ENCODE measurements at places on chromosomes 1 and 21.
A peak's percentile ranks its signal among the peaks of the same experiment; 100 is the strongest.

DNA sequence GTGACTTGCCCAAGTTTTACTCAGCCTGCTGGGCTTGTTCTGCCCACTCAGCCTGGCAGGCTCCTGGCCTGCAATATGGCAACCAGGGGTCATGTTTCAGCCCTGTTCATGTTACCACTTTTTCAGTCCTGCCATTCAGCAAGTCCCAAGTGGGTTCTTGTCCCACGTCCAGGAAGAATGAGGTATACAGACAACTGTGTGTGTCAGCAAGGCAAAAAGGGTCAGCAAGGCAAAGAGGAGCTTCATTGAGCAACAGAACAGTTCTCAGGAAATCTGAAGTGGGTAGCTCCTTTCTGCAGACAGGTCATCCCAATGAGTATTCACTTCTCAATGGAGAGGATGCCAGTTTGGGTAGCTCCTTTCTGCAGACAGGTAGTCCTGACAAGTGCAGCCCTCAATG is 1233.3 kb upstream of the B3GALT2 start:
- no peak for DNase-seq

- no peak for DNase-seq
Observed at GRCh38 chr1:169309178-169310166, 58.1 kb downstream of the NME7 start.

- no peak for DNase-seq
Observed at GRCh38 chr21:34561806-34562205, 49.8 kb upstream of the KCNE1 start.

- DNase-seq, result no peak
Observed at GRCh38 chr21:35314857-35315582, 265.9 kb upstream of the RUNX1 start.

DNA sequence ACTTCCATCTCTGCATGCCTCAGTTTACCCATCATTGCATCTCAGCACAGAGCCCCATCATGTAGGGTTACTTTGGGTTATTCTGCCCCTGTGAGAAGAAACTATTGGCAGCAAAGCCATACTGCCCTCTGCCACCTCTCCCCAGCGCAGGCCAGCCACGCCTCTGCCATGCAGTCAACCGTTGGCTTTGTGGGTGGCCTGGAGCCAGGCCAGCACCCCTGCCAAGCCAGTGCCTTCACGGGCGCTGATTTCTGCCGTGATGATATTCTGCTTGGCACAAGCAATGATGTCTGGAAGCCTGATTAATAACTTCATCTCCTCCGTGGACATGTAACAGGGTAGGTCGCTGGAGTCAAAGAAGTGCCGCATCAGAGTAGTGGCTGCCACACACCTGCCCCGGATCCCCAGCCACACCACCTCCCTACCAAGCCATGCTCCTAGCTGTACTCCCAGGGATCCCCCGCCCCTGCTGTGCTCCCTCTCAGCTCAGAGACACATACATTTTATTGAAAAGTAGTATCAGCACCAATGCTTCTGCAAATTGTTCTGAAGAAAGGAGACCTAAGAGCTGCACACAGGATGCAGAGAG is 15.0 kb upstream of the CEP85 start:
- DNase-seq, result no peak

DNA sequence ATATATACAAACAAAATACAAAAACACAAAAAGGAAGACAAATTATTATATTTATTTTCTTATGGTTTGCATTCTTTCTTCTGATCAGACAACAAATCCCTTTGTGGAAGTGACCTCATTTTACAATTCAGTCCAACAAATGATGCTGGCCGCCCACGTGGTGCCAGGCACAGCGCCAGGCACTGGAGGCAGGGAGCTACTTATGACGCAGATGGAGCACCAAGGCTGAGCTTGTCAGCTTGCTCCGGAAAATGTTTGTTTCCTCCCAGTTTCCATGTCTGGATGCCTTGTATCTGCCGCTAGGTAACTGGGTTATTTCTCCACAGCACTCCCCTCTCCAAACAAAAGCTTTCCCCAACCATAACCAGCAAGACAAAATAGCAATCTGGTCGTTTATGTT is 30.7 kb upstream of the CD34 start:
- peak; percentile 53 for DNase-seq

- no peak for DNase-seq
Observed at GRCh38 chr1:234907940-234908405, 220.7 kb downstream of the TOMM20 start.

- no peak for DNase-seq
Observed at GRCh38 chr1:229696385-229696784, 70.3 kb downstream of the URB2 start.

GRCh38 chr21:34594566-34595234 is 20.2 kb downstream of the RCAN1 start:
- DNase-seq, result no peak

DNA sequence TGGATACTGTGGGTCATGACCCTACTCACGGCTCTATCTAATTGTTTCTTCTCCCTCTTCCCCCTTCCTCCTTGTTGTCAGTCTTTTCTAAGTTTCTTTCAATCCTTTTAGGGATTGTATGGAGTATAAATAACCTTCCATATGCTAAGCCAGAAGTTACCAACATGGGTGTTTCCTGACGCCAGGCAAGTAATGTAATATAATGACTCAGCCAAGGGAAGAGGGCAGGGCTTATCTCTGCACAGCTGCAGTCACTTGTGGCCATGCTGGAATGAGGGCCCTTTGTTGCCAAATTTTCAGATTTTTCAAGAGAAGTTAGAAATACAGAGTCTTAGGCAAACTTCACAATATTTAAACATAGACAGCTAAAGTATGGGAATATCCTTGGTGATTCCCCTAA is 194.6 kb downstream of the ST6GALNAC3 start:
- no peak for DNase-seq

DNA sequence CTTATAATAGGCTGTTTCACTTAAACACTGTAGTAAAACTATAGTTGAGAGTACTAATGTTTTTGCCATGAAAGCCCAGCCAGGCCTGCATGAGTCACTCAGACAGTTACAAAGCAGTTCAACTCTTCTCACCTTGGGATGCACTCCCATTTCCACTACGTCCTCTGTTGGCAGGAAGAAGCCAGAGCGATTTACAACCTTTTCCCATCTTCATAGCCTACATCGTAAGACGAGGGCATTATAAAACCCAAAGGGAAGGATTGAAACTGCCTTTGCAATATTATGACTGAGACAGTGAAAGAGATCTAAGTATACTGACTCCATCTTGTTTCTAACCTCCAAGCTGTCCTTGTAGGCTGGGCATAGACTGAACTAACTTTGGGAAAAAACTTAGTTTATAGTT is 71.8 kb upstream of the CSF1 start:
- no peak for DNase-seq

DNA sequence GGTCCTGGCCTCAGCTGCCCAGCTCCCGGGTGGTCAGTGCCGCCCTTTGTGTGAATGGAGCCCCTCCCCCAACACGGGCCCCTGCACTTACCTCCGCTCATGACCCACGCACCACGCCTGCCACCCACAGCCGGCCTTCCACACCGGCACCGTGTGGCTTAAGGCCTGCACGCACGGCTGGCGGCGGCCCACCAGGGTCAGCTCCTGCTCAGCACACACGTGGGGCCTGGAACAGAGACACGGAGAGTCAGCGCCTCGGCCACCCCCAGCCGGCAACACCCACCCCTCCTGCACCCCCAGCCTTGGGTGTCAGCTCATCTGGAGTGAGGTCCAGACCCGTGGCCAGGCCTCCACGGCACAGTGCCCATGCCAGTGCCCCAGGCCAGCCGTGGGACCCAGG is 8.9 kb downstream of the MEGF6 start:
- DNase-seq, result no peak

DNA sequence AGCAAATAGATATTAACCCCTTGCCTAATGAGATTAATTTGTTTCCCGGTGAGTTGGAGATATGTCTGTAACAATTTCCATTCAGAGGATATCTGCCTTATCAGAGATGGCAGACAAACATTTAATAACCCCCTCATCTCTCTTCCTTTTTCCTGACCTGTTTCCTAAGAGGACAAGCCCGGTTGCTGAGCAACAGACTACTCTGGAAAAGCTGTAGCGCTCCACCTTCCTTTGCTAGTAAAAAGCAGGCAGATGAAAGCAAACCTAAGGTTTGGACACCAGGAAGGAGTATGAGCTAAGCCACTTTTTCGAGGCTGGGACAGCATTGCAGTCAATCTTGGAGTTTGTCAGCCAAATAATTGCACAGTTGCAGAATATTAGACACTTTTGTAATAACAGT is 82.4 kb downstream of the RGS21 start:
- DNase-seq, result no peak

- no peak for DNase-seq
Observed at GRCh38 chr1:60103186-60103585, 29.6 kb upstream of the C1orf87 start.

- no peak for DNase-seq
Observed at GRCh38 chr1:115336741-115337140, 1.3 kb downstream of the NGF start.

DNA sequence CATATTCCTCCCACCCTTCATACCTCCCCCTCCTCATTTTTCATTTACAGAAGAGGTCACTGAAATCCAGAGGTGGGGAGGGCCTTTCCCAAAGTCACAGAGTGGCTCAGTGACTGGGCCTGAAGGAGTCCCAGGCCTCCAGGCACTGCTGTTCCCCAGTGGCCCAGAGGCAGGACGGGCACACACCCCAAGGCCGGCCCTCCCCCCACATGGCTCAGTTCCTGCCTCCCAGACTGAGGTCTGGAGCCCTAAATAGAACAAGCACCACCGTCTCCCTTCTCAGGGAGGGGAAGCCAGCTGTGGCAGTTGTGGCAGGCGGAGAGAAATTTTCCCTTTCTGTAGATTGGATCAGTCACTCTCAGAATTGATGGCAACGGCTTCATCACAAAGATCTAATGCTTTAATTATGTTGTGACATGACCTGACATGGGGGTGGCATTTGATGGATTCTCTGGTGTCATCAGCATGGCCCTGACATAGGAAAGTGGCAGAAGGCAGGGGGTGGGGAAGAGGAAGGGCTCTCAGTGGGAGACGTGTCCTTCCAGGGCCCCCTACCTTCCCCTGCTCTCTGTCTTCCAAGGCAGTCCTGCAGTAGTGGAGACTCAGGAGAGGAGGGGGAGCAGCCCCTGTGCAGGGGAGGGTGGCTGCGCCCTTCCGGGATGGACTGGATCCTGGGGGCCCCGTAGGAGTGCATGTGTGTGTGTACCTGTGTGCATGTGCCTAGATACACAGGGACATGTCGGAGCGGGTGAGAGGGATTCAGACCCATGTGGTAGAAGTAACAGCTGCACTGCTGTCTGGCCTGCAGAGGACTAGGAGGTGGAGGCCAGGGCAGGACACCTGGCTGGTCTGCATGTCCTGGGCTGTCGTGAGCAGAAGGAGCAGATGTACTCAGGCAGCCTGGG is 41.2 kb upstream of the FOXO6 start:
- no peak for DNase-seq

DNA sequence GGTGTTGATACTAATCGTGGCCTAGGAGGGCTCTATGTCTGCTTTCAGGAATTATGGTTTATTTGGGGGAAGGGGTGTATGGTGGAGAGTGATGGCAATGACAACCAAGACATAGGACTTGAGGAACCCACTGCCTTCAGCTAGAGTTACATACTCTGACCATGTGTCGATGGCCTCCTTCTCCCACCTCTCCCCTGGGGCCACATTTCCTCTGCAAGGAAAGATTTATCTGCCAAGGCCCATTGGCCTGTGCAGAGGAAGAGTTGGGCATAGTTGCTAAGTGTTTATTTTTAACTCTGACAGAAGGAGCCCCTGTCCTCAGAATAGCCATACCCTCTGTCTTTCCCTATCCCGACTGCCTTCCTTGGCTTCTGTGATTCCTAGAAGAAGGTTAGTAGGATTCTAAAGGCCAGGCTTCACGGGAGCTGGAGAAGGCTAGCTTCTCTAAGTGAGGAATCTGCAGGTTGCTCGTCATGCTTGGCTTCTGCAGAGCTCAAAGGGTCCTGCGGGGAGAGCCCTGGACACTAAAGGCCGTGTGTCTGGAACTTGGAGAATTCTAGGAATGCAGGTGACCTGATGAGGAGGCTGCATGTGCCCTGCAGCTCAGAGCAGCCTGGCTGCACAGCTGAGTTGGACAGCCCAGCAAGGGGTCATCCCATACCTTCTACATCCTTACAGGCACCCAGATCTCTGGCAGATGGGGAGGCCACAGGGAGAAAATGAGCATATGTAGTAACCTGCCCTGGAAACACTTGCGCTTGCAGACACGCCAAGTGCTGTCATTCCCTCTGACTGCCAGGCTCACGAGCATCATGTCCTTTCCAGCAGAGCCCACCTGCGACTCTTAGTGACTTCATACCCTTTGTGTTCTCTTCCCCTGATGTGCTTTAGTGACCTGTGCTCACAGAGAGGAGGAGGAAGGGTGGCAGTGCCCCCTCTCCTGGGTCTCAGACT is 9.7 kb downstream of the MAPKAPK2 start:
- DNase-seq, result no peak

DNA sequence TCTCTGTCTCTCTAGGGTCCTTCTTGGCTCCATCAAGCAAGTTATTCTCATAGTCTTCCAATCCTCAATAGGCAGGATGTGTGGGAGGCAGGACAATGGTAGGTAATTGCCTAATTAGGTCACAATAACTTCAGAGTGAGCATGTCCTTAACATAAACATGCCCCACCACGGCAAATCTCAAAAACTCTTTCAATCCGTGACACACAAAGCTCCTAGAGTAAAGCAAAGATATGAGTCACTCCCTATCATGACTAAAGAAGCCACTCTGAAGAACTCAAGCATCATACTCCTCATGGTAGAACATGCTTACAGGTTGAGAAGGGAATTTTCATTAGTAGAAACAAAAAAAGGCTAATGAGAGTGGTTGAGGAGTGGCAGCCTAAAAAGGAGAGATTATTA is 4.9 kb downstream of the HAO2 start:
- DNase-seq, result no peak

DNA sequence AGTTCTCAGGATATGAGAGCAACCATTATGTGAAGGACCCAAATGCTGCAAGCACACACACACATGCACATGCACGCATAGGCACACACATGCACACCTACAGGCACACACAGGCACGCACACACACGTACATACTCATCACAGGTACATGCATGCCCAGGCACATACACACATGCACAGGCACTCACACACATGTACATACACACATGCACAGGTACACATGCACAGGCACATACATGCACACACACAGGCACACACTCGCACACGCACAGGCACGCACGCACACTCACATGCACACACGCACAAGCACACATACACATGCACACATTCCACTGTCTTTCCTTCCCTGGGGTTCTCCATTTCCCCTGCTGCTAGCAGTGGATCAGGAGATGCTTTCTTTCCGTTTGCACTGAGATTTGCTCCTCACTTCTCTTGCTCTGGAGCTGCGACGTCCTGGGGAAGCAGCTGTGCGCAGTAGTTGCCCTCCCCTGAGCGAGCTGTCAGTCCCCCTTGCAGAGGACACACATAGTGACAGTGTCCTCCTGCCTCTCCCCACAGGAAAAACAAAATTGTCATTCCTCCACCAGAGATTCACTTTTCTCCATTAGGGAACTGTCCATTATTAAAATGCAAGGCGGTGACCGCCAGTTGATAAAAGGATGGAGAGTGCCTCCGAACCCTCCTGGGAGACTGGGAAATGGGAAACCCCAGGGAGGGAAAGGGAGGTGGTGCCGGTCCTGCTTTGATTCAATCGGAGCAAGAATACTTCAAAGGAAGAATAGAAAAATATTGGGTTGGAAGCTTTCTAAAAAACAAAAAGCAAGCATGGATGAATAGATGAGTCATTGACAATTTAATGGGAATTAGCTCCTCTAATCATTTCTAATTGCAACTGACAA is 69.5 kb downstream of the WDR4 start:
- no peak for DNase-seq

GRCh38 chr1:85459290-85459689 is 5.7 kb downstream of the DDAH1 start:
- no peak for DNase-seq

- no peak for DNase-seq
Observed at GRCh38 chr1:229732061-229732460, 106.0 kb downstream of the URB2 start.

GRCh38 chr21:16572032-16572431 is 842.2 kb downstream of the USP25 start:
- DNase-seq, result no peak
